ENCODE measurements at places on chromosomes 7 and 10. TPM values are rescaled to one million over a fixed set of nuclear protein-coding genes. Genes with fewer than 3 reads are reported as not detected.

The KAZALD1 gene
- total RNA-seq, result 1.7 TPM

DNA sequence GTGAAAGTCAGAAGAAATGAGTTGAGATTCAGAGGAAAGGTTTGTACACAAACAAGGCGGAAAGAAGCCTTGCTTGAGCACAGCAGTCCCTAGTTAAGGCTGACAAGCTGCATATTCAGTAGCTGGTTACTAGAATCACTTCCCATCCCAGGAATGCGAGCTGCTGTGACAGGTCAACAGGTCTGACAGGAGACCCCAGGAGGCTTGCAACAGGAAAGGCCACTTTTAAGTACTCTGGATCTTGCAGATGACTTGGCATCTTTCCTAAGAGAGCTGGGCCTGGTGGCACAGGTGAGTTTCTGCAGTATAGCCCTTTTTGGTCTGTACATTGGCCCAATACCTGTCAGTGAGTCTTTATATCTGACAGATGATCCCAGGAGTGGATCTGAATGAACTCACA is 35.7 kb upstream of the UNC5B start:
- H3K36me3 ChIP-seq, result no peaks in the 10 kb centered on the region
- H3K27me3 ChIP-seq, result no peaks in the 10 kb centered on the region
- H3K27ac ChIP-seq, result no peak overlapping the region
- H3K4me3 ChIP-seq, result no peak overlapping the region

DNA sequence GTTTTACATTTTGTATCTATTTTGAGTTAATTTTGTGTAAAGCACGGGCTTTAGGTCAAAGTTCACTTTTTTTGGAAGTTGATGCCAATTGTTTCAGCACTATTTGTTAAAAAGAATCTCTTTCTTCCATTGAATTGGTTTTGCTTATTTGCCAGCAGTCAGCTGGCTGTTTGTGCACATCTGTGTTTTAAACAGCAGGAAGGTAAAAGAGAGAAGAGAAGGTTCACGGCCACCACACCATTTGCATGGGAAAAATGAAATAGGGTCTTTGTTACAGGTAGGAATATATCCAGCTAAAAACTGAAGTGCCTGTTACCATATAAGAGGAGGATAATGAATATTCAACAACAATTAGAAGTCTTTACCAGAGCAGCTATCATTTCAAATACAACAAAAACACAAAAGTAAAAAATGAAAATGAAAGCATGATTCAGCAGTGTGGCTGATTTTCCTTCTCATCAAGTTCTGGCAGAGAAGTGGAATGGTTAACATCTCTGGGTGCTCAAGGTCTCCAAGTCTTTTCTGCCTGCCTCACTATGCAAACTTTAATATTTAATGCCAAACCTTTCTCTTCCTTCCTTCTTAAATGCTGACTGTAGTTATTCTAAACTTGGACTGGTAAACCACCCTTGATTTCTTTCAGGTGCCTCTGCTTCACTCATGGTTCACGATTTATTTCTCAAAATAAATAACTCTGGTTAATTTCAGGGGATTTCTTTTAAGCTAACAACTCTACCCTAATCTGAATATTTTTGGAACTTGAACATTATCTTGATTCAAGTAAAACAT is 841.5 kb downstream of the GRM8 start:
- no peaks in the 10 kb centered on the region for H3K36me3 ChIP-seq
- no peak for DNase-seq

The MRLN gene
- 205 TPM for total RNA-seq

The MINDY4 gene
- 4.3 TPM for total RNA-seq

The GPR26 gene
- not detected for total RNA-seq

The WDR86 gene
- 0.13 TPM for total RNA-seq

GRCh38 chr7:37674531-37674930 is 9.0 kb upstream of the GPR141 start:
- no peaks in the 10 kb centered on the region for H3K4me1 ChIP-seq
- H3K27me3 ChIP-seq, result no peaks in the 10 kb centered on the region
- H3K36me3 ChIP-seq, result no peaks in the 10 kb centered on the region
- no peak overlapping the region for H3K4me3 ChIP-seq
- DNase-seq, result no peak

DNA sequence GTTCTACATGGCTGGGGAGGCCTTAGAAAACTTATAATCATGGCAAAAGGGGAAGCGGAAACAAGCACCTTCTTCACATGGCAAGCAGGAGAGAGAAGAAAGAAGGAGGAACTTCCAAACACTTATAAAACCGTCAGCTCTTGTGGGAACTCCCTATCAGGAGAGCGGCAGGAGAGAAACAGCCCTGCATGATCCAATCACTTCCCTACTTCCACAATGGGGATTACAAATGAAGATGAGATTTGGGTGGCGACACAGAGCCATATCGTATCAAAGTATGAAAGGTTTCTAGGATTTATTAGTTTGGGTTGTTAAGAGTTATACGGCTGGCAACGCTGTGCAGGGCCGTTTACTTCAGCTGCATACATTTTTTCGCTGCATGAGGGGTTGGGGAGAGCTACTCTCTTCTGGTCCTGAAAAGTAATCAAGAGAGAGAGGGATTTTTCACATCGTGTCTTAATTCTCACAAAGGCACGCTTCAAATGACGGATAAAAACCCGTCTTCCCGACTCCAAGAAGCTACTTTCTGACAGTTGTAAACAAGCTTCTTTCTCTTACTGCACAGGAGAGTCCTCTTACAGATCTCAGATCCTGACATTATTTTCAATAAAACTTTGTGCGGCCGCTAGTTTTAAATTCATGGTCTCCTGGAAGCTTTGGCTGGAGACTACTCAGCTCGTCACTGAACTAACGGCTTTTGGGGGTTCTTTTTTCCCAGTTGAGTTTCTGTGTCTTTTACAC is 751 bp upstream of the GTPBP10 start:
- no peaks in the 10 kb centered on the region for H3K36me3 ChIP-seq
- DNase-seq, result no peak
- H3K4me1 ChIP-seq, result peaks cover 17% of the 10 kb centered on the region
- peak overlapping the region; percentile 97 for H3K27ac ChIP-seq
- H3K27me3 ChIP-seq, result no peaks in the 10 kb centered on the region

DNA sequence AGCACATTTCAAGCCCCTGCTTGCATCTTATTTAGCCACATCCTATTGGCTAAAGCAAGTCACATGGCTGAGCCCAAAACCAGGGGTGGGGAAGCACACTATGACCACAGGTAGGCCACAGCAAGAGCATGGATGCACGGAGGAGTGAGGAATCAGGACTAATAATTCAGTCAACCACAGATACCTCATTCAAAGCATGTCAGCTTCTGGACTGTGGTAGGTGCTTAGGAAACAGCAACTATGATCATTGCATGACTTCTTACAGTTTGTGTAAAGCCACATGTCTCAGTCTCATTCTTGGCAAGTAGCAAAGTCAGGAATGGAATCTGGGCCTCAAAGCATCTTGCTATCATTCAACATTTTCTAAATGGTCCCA is 79.0 kb upstream of the EMX2 start:
- no peaks in the 10 kb centered on the region for H3K36me3 ChIP-seq
- no peaks in the 10 kb centered on the region for H3K4me1 ChIP-seq
- no peaks in the 10 kb centered on the region for H3K27me3 ChIP-seq
- H3K4me3 ChIP-seq, result no peak overlapping the region
- no peak for DNase-seq

GRCh38 chr7:151400626-151401315 is 9.1 kb downstream of the WDR86 start:
- no peak overlapping the region for H3K4me3 ChIP-seq
- H3K4me1 ChIP-seq, result no peaks in the 10 kb centered on the region
- no peak for DNase-seq
- H3K36me3 ChIP-seq, result no peaks in the 10 kb centered on the region
- no peaks in the 10 kb centered on the region for H3K27me3 ChIP-seq

- no peaks in the 10 kb centered on the region for H3K36me3 ChIP-seq
- H3K4me1 ChIP-seq, result no peaks in the 10 kb centered on the region
- no peak overlapping the region for H3K27ac ChIP-seq
- peaks cover 2% of the 10 kb centered on the region for H3K27me3 ChIP-seq
- no peak overlapping the region for H3K4me3 ChIP-seq
- DNase-seq, result no peak
These were observed 7.0 kb upstream of the PTPRE start for GRCh38 chr10:127899766-127900387.

The AP5Z1 gene
- 18.1 TPM for total RNA-seq

DNA sequence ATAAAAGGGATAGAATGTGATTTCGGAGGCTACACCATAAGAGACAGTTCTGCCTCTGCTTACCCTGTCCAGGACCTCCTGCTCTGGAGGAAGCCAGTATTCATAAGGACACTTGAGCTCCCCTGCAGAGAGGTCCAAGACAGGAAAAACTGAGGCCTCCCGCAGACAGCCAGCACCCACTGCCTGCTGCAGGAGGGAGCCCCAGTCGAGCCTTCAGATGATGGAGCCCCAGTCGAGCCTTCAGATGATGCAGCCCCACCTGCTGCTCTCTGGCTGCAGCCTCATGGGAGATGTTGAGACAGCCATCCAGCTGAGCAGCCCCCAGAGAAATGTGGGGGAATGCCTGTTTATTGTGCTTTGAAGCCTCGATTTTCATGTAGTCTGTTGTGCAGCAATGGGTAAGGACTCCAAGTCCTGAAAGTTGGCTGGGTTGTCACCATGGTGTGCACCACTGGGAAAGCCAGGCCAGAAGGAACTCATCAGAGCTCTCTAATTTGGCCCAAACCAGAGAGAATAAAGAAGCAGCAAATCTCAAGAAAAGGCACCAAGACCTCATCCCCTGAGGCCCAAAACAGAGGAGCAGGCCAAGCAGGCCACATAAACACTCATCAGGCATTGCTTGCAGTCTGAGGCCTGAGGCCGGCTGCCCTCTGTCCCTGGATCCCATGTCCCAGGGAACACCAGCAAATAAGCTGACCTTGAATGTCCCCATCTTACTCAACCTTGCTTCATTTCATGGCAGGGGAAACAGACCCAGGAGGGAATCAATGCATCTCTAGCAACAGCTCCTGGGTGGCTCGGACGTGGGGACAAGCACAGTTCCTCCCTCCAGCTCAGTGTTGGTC is 30.9 kb downstream of the CALML5 start:
- DNase-seq, result no peak
- H3K36me3 ChIP-seq, result no peaks in the 10 kb centered on the region
- H3K27me3 ChIP-seq, result no peaks in the 10 kb centered on the region
- no peak overlapping the region for H3K4me3 ChIP-seq
- no peaks in the 10 kb centered on the region for H3K4me1 ChIP-seq
- H3K27ac ChIP-seq, result no peak overlapping the region

The FOXI2 gene
- not detected for total RNA-seq

The CALU gene
- 40.1 TPM for total RNA-seq

DNA sequence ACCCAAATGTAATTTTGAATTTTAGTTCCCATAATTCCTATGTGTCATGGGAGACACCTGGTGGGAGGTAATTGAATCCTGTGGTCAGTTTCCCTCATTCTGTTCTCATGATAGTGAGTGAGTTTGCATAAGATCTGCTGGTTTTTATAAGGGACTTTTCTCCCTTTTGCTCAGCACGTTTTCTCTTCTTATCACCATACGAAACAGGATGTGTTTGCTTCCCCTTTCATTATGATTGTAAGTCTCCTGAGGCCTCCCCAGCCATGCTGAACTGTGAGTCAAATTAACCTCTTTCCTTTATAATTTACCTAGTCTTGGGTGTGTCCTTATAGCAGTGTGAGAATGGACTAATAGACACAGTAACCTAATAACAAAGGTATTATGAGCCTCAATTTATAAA is 36.1 kb upstream of the ZNF736 start:
- H3K27me3 ChIP-seq, result no peaks in the 10 kb centered on the region
- no peaks in the 10 kb centered on the region for H3K4me1 ChIP-seq
- no peak overlapping the region for H3K27ac ChIP-seq
- no peak for DNase-seq
- no peak overlapping the region for H3K4me3 ChIP-seq
- no peaks in the 10 kb centered on the region for H3K36me3 ChIP-seq

GRCh38 chr10:59706851-59707797 is 2.5 kb downstream of the SLC16A9 start:
- H3K27me3 ChIP-seq, result no peaks in the 10 kb centered on the region
- H3K4me3 ChIP-seq, result no peak overlapping the region
- no peaks in the 10 kb centered on the region for H3K36me3 ChIP-seq
- peaks cover 8% of the 10 kb centered on the region for H3K4me1 ChIP-seq
- no peak for DNase-seq
- H3K27ac ChIP-seq, result no peak overlapping the region

DNA sequence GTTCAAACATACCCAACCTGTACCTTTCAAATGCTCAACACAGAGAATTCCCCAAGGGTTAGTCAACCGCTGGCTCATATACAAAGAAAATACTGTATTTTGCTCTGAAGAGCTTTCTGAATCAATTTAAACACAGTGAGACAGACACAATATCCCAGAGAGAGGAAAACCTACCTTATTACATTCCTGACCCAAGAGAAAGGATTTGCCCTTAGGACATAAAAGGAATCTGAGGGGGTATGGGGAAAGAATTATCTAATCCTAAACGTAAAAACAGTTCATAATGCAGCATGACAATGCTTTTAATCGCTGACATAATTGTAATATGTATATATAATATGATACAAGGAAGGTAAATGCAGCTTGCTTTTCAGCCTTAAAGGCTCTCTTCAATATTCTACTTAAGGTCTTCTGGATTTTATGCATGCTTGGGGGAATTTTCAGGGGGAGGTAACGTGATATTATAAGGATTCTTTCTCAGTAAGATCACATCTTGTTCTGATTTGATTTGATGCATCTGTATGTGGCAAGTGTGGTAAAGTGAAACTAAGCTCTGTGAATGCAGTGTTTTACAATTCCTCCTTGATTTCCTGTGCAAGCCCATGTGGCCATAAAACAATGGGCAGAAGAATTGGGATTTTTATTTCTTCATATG is 240.5 kb downstream of the GLI3 start:
- no peak overlapping the region for H3K27ac ChIP-seq
- no peaks in the 10 kb centered on the region for H3K27me3 ChIP-seq
- no peak overlapping the region for H3K4me3 ChIP-seq
- H3K4me1 ChIP-seq, result peaks cover 7% of the 10 kb centered on the region
- DNase-seq, result no peak
- no peaks in the 10 kb centered on the region for H3K36me3 ChIP-seq

Data from gastrocnemius medialis (tissue), 4 donors.